ENCODE measurements at places on chromosomes 4 and X.

- DNase-seq: no peak
Observed at GRCh38 chrX:52353838-52354237, 15.0 kb upstream of the XAGE2 start.

DNA sequence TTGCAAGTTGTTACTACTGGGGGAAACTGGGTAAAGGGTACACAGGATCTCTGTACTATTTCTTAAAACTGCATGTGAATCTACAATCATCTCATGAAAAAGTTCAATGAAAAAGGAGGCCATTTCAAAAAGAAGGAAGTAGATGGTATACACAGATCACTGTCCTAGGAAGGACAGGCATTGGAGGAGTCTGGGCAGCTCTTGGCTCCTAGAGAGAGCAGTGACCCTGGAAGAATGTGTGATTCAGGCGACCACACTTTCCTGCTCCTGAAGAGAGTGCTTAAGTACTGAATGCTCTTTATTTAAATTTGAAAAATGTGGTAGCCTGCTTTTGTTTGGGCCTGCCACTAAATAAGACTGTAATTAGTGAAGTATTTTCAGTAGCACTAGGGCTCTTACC, 318.1 kb upstream of the CASK start:
- DNase-seq: no peak

DNA sequence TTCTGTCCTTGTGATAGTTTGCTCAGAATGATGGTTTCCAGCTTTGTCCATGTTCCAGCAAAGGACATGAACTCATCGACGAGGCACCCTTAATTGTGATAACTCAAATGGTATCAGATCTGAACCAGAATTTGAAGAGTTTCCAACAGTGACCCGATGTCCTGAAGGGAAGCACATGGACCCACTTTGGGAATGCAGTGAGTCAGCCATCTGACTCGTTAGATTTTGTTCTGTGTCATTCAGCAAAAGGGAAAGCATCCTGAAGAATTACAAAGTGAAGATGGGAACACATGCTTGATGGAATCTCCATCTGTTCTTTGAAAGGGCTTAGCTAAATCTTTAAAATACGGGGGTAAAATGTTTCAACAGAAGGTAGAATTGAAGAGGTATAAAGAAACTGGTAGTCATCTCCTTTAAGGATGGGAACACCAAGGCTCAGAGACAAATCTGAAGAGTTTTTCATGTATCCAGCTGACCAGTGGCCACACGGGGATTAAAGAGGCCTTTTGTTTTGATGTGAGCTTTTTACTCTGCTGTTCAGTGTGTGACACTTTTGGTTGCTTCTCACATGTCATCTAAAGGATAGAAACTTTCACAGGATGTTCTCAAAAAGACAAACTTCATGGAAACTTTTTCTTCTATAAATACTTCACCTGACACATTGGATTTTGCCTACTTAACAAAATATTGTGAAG, 393.8 kb downstream of the INPP4B start:
- DNase-seq: no peak

DNA sequence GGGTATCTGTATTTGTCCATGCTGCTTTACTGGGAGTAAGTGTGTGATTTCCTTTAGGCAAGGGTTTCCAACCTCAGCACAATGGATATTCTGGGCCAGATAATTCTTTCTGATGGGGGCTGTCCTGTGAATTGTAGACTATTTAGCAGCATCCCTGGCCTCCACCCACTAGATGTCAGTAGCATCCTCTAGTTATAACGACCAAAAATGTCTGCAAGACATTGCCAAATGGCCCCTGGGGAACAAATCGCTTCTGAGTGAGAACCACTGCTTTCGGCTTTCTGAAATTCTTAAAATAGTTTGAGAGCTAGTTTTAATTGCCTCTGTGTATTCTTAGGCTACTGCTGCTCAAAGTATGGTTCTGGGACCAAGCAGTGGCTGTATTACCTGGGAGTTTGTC, 81.2 kb upstream of the GPM6B start:
- DNase-seq: no peak

All from NCI-H1048 (cell line).